Heart left ventricle (tissue), 16 donors: ENCODE measurements at places on chromosomes 6 and 20.

DNA sequence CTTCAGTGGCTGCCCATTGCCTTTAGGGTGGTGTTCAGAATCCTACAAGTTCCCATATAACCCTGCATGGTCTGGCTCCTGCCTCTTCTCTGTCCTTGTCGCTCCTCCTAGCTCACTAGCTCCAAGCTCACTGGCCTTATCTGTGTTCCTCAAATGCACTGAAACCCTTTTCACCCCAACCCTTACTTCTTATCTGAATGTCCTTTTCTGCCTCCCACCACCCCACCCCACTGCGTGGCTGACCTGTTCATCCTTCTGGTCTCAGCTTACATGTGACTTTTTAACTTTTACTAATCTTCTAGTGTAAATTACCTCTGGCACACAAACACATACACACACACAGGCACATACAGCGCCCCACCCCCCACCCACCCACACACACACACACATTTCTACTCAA is 41.0 kb upstream of the GLP1R start:
- no peak for DNase-seq

DNA sequence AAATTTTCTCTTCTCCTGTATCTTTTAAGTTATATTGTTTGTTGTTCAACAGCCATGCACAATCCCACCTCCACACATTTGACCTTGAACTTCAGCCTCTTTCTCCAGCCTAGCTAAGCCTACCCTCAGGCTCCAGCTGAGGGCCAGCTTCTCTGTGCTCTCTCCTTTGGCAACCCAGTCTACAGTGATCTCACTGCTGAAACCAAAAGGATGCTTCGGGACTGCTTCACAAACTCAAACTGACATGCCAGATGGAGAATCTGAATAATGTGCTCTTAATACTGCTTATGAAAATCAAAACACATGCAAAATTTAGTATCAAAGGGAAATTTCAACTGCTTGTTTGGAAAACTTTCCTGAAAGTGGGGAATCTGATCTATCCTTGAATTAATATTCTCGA is 16.1 kb upstream of the RIN2 start:
- no peak for DNase-seq

DNA sequence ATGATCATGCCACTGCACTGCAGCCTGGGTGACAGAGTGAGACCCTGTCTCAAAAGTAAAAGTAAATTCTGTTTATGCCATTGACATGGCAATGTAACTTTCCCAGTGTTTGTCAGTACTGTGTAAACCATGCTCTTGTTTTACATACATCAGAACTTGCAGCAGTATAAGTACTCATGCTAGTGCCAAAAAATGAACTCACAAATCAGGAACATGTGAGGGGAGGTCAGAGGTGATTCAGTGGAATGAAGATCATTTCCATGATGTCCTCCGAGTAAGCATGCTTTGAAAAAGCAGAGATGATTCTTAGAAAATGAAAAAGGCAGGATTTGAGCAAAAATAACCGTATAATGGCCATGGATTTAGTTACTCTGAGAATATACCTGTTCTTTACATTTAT is 81.9 kb downstream of the ANKS1A start:
- no peak for DNase-seq

- DNase-seq, result no peak
Observed at GRCh38 chr20:43863330-43863729, 51.3 kb upstream of the TOX2 start.

DNA sequence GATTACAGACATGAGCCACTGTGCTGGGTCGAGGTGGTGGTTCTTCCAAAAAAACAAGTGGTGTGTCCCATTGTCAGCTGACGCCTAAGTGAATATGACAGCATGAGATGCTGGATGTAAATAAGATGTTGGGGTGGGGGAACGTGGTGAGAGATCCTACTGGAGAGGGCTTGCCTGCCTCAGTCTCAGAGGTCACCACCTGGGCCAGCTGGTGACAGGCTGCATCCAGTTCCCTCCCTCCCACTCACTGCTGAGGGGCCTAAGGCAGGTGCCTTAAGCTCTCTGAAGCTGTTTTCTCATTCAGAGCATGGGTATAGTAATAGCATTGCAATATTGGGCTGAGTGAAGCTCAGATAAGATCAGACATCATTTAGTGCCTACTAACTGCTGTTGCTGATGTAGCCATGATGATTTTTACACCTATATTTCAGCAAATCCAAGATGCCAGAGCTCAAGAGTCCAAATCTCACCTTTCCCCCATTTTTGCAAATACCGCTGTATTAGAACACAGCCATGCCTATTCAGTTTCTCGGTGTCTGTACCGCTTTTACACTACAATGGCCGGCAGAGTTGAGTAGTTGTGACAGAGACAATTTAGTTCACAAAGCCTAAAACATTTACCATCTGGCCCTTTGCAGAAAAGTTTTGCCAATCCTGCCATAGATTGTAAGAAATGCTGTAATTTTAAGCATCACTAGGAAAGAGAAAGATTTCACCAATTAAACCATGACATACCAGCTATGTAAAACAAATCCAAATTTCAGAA is 171.3 kb downstream of the ANKRD60 start:
- no peak for DNase-seq

DNA sequence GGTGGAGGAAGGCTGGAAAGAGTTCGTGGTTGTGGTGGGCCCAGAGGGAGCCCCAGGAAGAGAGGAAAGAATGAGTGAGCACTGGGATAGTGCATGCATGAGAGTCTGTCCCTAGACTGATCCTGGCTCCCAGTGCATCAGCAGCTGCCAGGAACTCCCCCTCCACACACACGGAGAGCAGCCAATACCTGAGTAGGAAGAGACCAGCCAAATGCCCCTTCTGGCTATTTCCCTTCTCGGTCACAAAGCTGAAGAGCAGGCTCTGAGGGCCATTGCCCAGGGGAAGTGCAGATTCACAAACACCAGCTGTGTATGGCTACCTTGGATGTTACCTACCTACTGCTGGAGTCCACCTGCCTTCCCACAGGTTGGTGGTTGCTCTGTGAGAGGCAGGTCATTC is 45.1 kb downstream of the GABRR2 start:
- no peak for DNase-seq

GRCh38 chr6:106027758-106028157 is 58.4 kb upstream of the PRDM1 start:
- DNase-seq, result no peak

- DNase-seq, result no peak
Observed at GRCh38 chr20:35187584-35188190, 15.8 kb downstream of the PROCR start.

- no peak for DNase-seq
Observed at GRCh38 chr20:879626-880025, 36.5 kb downstream of the ANGPT4 start.

GRCh38 chr6:70956451-70957283 is at the start of gene B3GAT2:
Gene B3GAT2 (minus strand): TSS chr6:70957060. CDS start chr6:70956429, 631 bp downstream.
- DNase-seq, result no peak

DNA sequence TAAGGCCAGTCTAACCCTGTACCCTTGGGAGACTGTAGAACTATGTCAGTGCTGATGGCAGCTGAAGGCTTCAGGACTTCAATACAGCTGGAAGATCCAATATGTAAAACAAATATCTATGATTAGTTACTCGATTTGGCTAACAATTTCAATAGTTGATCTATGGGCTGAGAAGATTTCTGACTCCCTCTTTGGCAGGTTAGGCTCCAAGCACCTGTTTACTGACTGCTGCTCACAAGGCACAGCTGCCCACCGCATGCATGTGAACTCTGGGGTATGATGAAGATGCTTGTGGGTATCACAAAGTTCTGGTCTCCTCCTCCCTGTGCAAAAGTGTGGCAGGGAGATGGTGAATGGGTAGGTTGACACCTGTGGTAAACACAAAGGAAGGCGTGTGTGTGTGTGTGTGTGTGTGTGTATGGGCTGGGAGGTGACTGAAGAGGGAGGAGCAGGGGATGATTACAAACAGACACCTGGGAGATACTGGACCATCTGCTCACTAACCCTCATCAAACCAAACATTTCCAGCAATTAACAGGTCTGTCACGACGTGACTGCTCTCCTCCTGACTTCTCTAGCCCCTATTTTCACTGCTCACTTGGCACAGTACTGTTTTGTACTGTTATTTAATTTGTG is 18.1 kb downstream of the ELMO2 start:
- no peak for DNase-seq
